H1 (cell line): ENCODE measurements at places on chromosomes 1 and 21.

- DNase-seq: peak; percentile 69
Measured at GRCh38 chr1:15430787-15431570, 7.3 kb upstream of the CTRC start.

- DNase-seq: no peak
Measured at GRCh38 chr21:40800126-40800525, 46.8 kb downstream of the DSCAM start.

- DNase-seq: no peak
Measured at GRCh38 chr21:44897326-44898010, 23.2 kb downstream of the ITGB2 start.

GRCh38 chr1:25933479-25934365 lies 27.5 kb upstream of the STMN1 start:
- no peak for DNase-seq

DNA sequence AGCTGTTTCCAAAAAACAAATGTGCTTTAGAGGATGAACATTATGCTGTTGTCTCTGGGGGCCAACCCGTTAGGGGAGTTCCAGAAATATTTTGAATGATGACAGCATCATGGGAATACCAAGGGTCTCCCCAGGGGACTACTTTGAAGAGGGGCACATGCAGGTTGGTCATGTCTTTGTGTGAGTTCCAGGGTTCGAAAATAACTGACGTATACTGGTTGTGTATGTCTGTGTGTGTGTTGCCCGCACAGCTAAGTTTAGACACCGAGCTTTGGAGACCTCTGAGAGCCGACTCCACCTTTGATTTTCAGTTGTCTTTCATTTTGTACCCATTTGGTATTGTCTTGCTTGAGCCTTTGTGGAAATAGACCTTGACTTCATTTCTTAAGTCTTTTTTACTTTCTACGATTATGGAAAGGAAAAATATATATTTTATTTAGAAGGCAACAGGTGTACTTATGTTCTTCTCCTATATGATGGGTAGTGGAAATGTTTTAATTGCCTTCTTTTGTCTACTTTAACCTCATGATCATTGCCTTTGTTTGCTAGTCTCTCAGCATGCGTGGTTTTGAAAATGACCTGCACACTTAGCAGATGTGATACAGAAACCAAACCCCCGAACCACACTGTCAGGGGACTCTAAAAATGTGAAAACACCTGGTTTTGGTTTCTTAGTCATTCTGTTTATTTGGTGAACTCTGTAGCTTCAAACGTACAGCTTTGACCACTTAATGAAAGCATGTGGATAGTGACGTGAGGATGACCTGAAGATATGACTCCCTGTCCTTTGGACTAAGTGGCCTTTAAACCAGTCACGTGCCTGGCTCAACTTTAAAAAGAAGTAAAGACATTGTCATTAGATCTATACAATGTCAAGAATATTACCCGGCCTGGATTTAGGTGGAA lies 56.5 kb downstream of the GALNT2 start:
- DNase-seq: no peak

- no peak for DNase-seq
Measured at GRCh38 chr1:215793180-215793579, 226.1 kb downstream of the KCTD3 start.

GRCh38 chr1:218953386-218953785 lies 220.3 kb upstream of the LYPLAL1 start:
- no peak for DNase-seq

DNA sequence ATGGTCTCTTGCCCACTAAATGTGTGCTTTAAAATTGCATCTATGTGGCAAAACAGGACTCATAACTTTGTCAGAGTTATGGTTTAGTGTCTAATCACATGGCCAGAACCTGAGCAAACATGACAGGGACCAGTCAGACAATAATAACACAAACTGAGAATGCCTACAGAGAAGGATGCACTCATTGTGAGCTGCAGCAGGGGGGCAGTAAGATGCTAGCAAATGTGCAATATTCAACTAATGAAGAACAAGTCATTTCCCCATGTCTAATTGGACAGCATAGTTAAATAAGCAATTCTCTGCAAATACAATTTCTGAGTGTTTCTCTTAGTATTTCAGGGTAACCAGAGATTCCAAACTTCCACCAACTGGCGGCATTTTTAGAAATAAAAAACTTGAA lies 30.8 kb downstream of the SPAG17 start:
- DNase-seq: no peak

GRCh38 chr1:204997591-204998355 lies 45.2 kb upstream of the CNTN2 start:
- no peak for DNase-seq

DNA sequence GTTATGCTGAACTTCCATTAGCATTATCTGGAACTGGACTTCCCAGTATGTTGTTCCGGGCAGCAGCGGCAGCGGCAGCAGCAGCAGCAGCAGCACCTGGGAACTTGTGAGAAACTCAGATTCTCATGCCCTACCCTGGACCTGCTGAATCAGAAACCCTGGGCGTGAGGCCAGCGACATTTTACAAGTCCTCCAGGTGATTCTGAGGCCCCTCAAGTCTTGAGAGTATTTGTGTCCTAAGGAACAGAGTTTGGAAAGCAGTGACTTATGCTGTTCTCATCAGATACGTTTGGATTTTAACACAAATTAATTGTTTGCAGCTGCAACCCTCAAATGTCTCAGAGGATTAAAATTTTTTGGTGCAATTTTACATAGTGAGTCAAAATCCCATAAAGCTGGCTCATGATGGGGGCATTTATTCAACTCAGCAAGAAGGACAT lies 157.2 kb upstream of the KAZN start:
- no peak for DNase-seq

- no peak for DNase-seq
Measured at GRCh38 chr1:225990705-225991464, 8.3 kb downstream of the SDE2 start.

DNA sequence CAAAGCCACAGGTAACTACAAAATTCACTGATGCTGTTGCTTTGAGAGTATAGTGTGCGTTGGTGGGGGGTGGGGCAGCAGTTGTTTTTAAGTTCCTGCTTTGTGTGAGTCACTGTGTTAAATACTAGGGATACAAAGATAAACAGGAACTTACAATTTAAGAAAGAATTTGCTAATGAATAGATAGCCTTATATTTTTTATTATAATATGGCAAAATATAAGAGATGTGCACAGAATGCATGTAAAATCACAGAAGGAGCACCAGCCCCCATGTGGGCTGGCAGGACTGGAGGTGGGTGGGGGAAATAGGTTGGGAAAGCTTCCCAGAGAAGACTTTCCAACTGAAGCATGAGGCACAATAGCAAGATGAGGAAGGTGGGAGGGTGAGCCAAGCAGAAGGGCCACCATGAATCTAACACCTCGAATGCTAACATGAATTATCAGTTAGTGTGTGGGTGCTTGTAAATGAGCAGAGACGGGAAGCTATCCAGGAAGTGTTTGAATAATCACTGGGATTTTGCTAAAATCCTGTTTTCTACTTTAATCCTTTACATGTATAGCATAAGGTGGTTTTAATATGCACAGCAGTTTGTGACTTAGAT lies 57.0 kb upstream of the RAVER2 start:
- no peak for DNase-seq

DNA sequence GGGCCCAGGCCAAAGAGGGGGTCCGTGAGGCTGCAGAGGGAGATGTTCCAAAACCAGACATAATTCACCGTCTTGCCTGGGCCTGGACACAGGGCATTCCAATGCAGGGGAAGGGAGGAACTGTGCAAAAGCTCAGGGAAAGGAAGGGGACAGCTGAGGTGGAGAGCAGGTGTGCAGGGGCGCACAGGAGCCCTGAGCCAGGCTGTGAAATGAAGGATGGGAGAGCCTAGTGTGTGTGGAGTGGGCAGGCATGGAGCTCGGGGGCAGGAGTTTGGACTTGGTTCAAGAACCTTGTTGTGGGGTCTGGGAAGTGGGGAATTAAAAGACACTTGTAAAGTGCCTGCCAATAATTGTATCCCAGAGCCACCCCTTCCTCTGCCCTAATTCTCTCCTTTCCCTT lies 2.3 kb downstream of the TNNI1 start:
- DNase-seq: no peak

DNA sequence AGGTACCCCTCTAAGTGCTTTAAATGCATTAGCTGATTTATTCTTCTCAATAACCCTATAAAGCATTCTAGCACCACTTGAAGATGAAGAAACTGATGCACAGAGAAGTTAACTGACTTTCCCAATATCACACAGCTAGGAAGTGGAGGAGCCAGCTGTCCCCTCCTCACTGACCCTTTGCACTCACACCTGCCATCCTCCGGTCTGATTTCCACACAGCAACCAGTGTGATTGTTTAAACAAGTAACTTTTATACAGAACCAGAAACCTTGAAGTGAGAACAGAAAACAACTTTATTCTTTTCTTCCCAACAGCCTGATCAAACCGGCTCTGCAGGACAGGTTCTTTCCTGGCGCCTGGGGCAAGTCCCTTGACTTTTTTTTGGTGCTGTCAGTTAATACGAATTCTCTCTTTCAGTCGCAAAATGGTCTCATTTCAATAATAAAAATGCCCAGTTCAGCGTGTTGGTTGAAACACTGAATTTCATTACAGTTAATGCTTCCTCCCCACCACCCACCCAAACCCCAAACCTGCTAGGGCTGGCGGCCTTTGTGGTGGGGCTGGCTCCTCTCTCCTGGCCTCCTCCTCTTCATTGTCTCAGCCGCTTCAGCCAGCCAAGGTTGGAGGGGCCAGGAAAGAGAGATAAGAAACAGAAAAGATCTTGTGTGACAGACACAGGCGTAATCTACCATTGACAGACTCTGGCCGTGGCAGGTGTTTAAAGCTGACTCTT lies 26.4 kb upstream of the EEIG2 start:
- DNase-seq: no peak

- no peak for DNase-seq
Measured at GRCh38 chr1:207049974-207050391, 1.0 kb downstream of the YOD1 start.

- no peak for DNase-seq
Measured at GRCh38 chr1:206782448-206782847, 10.2 kb upstream of the IL10 start.

DNA sequence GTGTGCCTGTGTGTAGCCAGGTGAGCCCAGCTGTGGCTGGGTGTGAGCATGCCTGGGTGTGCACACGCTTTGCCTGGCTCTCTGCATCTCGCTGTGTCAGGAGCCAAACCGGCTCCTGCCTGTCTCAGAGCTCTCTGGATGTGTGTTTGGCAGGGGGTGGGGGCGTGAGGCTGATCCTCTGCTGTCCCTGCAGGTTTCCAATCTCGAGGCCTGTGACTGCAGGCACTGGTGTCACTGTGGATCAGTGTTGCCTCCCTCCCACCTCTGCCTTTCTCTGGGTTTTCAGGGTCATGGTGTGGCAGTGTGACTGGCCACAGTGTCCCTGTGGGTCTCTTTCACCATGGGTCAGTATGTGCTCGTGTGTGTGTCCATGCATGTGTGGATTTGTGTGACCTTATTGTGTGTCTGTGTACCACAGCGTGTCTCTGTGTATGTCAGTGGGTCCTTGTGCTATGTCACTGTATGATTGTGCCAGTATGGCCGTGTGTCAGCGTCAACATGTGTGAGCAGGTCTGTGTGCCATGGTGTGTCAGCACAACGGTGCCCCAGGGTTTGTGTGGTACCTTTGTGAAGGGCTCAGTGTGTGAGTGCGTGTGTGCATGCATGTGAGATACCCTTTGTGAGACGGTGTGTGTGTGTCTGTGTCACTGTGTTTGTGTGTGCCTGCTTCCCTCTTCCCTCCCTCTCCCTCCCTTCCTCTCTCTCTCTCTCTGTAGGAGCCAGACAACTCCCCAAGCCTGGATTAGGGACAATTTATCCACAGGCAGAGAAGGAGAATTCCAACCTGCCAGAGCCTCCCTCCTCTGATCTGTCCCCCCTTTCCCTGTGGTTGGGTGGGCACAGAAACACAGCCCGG lies 43.4 kb downstream of the AHDC1 start:
- DNase-seq: no peak

- DNase-seq: no peak
Measured at GRCh38 chr1:235910357-235911299, 43.9 kb upstream of the LYST start.

DNA sequence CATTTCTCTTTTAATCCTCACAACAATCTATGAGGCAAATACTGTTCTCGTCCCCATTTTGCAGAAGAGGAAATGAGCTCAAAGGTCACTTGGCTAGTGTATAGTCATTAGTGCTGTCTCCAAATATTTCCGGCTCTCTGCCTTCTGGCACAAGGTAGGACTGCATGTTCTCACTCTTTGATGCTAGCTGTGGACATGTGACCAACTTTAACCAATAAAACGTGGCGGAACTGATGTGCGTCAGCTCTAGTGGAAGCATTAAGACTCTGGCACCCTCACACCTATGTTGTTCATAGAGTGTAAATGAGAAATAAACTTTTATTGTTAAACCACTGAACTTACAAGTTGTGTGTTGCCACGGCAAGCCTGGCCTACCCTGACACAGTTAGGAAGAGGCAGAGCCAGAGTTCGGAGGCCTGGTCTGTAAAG lies 5.0 kb upstream of the KIF21B start:
- no peak for DNase-seq

- no peak for DNase-seq
Measured at GRCh38 chr1:64540265-64540791, 70.4 kb downstream of the CACHD1 start.
